GM10248 (cell line): ENCODE measurements at places on chromosomes 12 and 14.

- DNase-seq = no peak
Observed at GRCh38 chr12:62400135-62400534, 66.5 kb upstream of the MON2 start.

DNA sequence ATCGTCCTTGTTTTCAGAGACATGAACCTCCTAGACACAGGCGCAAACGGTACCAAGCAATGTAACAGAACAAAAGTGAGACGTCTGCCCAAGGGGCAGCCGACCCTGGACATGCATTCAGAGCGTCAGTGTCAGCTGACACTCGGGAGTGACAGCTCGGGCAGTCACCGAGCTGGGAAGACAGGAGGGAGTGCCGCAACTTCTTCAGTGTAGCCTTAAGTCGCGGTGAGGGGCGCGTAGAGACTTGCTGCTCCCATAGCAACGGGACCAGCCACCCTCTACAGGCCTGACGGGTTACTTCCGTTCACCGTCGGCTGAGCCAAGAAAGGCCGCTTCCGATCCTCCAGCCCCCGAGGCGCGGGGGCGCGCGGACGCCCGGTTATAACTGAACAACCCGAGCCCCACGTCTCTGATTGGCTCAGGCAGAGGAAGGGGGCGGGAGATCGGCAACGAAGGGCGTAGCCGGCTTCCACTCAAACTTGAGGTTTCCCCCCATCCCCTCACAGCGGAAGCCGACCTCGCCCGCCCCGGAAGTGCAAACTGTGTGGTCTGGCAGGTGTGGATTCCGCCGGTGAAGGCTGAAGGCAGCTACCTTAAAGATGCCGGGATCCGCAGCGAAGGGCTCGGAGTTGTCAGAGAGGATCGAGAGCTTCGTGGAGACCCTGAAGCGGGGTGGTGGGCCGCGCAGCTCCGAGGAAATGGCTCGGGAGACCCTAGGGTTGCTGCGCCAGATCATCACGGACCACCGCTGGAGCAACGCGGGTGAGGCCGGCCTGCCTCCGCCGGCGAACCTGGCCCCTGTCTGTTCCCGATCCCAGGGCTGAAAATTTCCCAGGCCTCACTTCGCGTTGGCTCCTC is at the start of gene EIF2B2:
Gene EIF2B2, plus strand, starts transcription at position 530 of the 858 bp plus-strand sequence. Its CDS starts 70 bp downstream, at position 600.
- peak; percentile 98 for DNase-seq

GRCh38 chr12:666766-667308 is 3.6 kb upstream of the NINJ2 start:
- DNase-seq = no peak

DNA sequence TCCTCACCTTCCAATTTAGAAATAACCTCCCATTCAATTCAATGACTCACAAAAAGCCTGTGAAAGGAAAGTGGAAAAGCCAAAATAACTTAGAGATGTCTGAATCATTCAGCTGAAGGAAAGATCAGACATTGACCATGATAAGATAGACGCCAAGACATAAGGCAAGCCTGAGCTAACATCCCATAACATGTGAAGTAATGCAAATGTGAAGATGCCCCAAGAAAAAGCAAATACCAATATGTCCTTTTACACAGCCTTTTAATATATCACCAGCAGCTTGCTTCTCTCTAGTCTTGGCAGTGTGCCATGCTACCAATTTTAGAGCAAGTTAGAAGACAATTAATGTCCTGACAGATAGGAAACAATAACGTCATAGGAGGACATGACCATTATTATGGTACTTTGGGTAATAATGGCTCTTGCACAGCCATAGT is 2.4 kb upstream of the NUMB start:
- DNase-seq = no peak

GRCh38 chr12:123966596-123966995 is 6.0 kb downstream of the CCDC92 start:
- no peak for DNase-seq

- peak; percentile 32 for DNase-seq
Observed at GRCh38 chr12:42588524-42589464, 752 bp downstream of the PRICKLE1 start.

DNA sequence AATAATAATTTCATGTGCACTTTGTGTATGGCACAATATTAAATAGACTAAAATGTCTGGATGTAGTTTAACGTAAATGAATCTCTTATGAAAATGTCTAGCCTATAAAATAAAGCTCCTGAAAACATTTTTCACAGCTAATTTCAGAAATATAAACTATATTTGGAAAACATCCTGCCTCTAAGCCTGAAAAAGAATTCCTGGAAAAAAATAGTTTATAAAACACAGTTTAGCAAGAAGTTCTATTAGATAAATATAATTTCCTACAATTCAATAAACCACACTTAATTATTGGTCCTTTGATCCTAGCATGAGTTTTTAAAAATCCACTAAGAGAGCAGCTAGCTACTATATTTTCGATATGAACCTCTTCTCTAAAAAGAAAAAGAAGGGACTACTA is 159.9 kb downstream of the ADAMTS20 start:
- DNase-seq = no peak

DNA sequence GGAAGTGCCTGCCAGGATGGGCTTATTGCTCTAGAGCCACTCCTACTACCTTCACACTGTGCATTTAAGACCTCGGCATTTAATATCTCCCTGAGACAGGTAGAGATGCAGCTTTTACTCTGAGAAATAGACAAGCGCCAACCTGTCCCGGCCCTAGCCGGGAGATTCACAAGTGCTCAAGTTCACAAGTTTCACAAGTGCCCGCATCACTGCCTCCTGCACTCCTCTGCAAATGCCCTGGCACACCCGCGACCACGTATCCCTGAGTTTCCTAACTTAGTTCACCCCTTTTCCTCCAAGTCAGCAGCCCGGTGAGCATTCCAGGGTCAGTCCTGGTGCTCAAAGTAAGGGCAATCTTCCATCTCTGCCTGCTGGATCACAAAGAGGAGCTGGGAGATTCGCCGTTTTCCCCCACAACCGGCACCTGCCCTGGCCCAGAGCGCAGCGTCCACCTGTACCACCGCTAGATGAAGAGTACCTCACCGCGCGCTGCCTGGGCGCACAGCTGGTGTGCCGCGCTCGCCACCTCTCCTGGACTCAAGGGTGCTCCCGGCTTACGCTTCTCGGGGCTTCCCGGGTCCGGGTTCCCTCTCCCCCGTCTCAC is 5.0 kb upstream of the SLC38A4 start:
- no peak for DNase-seq

- no peak for DNase-seq
Observed at GRCh38 chr12:48813465-48814261, 4.6 kb upstream of the CACNB3 start.

DNA sequence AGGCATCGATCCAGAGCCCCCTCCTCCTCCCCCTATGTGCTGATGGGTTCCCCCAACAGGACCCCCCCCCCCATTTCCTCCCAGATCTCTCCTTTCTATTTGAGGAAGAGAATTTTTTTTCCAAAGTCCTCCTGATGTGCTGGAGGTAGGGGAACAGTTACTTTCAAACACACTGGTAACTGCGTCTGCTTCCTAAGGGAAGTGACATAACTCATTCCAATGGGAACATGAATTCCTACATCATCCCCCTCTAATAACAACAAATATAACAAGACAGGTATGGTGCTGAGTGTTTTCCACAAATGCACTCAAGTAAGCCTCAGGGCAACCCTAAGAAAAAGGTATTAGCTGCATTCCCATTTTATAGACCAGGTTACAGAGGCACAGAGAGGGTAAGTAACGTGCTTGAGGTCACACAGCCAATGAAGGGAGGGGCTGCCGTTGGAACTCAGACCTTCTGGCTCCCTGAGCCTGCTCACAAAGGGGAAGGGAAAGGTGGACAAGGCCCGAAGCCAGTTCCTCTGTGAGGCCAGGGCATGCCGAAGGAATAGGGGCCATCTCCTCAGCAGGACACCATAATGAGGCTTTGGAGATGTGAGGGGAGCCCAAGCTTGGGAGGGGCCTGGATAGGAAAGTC is 121.1 kb upstream of the NCOR2 start:
- DNase-seq = no peak

DNA sequence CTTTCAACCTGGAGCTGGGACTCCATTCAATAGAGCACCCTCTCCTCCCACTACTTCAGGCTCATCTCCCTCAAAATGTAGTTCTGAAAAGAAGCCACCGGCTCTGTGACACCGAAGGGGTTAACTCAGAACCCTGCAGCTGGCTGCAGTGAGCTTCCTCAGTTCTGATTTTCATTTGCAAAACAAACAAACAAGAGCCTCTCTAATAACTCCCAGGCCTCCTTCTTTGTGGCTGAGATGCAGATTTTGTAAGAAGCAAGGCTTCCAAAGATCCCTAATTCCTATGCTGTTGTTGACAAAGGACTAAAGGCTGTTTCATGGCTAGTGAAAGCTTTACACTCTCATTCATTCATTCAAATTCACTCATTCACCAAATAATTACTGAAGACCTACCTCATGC is 333.4 kb upstream of the TBX3 start:
- DNase-seq = no peak
